ENCODE measurements at places on chromosomes 5 and 9.

GRCh38 chr9:105483618-105484017 lies 35.8 kb downstream of the FSD1L start:
- DNase-seq, result no peak

GRCh38 chr9:137427454-137428310 lies 4.5 kb downstream of the NOXA1 start:
- DNase-seq, result no peak

DNA sequence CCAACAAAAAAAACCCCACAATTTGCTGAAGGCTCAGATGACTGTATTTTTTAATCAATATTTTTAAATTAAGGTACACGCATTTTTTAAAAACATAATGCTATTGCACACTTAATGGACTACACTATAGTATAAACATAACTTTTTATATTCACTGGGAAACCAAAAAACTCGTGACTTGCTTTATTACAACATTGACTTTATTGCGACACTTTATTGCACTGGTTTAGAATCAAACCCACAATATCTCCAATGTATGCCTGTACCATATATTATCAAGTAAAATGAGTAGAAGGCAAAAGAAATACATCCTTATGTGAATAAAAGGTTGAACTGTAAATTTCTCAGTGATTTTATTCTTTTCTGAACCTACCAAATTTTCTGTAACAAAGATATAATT lies 53.7 kb downstream of the RICTOR start:
- DNase-seq, result no peak

DNA sequence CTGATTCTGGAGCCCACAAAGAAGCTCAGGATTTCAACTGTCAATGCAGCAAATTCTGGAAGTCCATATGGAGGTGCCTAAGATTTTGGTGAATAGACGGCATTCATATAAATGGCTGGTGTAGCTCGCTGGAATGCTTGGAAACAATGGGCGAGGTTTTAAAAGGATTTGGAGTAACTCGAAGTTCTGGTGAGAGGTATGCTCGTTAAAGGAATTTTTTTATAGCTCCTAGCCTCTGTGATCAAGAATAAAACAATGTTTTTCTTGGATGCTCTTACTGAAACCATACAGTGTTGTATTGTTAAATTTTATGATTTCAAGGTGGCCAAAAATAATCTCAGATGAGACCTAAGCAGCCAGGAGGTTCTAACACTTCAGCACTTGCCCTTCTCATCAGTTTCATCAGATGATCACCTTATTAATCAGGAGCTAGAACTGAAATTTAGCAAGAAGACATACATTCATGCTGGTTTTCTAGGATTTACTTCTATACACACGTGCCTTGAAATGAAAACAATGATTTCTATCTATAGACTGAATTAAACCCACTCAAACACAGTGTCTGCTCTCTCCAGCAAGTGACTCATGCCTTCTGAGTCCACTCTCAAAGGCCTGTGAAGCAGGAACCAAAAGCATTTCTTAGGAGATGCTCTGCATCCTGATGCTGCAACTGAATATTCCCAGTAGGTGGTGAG lies 79.2 kb downstream of the OTULIN start:
- no peak for DNase-seq
